ENCODE measurements at places on chromosomes 6 and 20. TPM values are rescaled to one million over a fixed set of nuclear protein-coding genes. Genes with fewer than 3 reads are reported as not detected.

Gene ZNF831
- 0.09 TPM for polyA plus RNA-seq

Gene APOBEC2
- not detected for polyA plus RNA-seq

Gene LKAAEAR1
- not detected for polyA plus RNA-seq

Gene SPATA25
- polyA plus RNA-seq: 0.76 TPM

Gene KIFC1
- 15.0 TPM for polyA plus RNA-seq

Gene NTSR1
- polyA plus RNA-seq: 0.02 TPM

Gene TFAP2A
- polyA plus RNA-seq: 20.9 TPM

Gene SLC25A27
- polyA plus RNA-seq: 8.0 TPM

Gene UBE2J1
- polyA plus RNA-seq: 17.3 TPM

Gene GZF1
- 3.2 TPM for polyA plus RNA-seq

Data from esophagus (tissue), 2 donors.